Endothelial cell (in vitro differentiated cells): ENCODE measurements at places on chromosomes 2 and 18.
A peak's percentile ranks its signal among the peaks of the same experiment; 100 is the strongest.

- DNase-seq = no peak
Measured at GRCh38 chr2:101041413-101041812, 39.3 kb downstream of the RPL31 start.

DNA sequence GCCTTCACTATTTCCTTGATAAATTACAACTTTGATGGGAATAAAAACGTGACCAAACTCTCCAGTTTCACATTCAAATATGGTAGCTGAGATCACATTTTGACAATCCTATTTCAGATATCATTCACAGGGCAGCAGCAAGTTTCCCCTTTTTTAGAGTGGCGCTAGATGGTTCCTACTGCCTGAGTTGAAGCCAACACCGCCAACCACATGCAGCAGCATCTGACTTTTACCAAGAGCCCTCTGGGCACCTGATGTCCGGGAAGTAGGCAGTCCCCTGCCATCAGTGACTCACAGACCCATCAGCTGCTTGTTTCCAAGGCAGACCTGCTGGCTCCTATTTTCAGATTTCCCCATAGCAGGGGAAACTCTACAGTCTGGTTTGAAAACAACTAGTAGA is 4.0 kb upstream of the MREG start:
- no peak for DNase-seq

- DNase-seq = no peak
Measured at GRCh38 chr2:21981127-21981526, 857.4 kb downstream of the TDRD15 start.

- DNase-seq = no peak
Measured at GRCh38 chr18:44789710-44790109, 109.0 kb downstream of the SETBP1 start.

DNA sequence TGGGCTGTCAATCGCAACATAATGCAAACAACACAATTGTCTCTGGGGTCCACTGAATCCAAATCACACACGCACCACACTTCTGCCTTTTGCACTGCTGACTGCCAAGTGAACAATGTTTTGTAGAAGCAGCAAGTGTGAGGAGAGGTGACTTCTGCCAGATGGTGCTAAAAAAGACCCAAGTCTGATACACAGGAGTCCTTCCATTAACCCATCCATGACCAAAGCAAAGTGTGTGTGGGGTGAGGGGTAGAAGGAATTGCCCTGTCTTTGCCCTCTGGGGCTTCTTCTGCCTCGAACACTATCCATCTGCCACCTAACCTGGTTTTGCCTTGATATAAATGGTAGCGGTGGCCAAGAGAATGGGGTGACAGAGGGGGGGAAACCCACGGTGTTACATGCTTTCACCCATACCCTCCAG is 50.0 kb downstream of the C2orf42 start:
- DNase-seq = no peak

DNA sequence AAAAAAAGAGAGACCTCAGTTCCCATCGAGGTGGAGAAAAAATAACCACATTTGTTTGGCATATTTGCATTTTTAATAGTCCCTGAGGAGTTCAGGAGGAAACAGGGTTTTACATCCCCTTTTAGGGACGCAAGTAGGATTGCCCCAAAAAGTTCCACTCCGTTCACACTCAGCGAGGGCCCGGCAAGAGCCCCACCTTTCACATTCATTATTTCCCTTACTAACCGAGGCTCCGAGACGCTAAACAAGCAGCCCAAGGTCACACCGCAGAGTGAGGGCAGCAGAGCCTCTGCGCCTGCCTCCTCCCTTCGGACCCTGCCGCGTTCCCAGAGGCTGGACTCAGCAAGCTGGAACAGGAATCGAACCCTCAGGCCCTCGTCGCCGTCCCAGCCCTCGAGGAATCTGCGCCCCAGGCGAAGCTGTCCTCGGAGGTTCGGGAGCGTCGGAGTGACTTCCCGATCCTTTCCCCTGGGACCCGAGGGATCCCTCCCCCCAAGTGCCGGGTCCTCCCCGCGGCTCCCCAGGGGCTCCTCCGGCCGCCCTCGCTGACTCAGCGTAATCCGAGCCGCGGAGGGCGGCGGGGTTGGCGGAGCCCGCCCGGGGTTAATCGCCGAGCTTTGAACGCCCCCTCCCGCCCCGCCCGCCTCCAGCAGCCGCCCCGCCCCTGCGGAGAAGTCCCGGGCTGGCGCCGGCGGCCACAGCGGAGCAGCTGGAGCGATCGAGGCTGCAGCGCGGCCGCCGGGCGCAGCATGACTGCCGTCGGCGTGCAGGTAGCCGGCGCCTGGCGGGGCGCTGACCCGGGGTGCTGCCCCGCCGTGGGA is at the start of gene TMEM37:
TSS of gene TMEM37 (plus strand) at position 700 of the 821 bp plus-strand sequence. CDS start at position 750, 50 bp downstream.
- DNase-seq = peak; percentile 75

- DNase-seq = no peak
Measured at GRCh38 chr2:64992990-64993389, 3.8 kb downstream of the SLC1A4 start.

DNA sequence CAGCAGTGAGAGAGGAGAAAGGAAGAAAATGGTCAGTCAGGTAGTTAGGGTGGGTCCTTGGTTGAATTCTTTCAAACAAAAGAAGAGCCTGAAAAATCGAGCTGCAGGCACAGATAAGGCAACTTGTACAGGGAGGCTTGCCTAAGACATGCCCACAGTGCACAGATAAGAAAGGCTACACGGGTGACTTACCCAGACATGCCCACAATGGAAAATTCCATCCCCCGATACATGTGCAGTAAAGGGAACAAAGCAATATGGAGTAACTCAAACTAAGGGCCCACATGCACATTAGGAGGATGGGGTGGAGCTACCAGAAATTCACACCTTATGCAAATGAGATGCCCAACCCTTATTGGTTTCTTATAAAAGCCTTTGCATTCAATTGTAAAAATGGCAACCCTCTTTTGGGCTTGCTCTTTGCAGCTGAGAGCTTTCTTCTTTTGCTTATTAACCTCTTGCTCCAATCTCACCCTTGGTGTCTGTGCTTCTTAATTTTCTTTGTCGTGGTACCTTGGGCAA is 110.3 kb upstream of the RMP24 start:
- no peak for DNase-seq

DNA sequence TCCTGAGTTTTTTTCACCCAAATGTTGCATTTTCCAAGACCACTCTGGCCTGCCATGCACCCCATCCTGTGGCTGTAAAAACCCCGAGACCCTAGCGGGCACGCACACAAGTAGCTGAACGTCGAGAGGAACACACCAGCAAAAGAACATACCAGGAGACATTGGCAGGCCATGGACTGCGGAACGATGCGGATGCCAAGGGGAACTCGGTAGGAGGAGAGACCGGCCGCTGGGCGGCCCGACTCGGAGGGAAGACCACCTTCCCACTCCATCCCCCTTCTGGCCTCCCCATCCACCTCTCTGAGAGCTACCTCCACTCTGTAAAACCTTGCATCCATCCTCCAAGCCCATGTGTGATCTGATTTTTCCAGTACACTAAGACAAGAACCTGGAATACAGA is 105.5 kb upstream of the CELF4 start:
- DNase-seq = no peak

GRCh38 chr2:164084066-164084465 is 348.3 kb upstream of the FIGN start:
- DNase-seq = no peak

DNA sequence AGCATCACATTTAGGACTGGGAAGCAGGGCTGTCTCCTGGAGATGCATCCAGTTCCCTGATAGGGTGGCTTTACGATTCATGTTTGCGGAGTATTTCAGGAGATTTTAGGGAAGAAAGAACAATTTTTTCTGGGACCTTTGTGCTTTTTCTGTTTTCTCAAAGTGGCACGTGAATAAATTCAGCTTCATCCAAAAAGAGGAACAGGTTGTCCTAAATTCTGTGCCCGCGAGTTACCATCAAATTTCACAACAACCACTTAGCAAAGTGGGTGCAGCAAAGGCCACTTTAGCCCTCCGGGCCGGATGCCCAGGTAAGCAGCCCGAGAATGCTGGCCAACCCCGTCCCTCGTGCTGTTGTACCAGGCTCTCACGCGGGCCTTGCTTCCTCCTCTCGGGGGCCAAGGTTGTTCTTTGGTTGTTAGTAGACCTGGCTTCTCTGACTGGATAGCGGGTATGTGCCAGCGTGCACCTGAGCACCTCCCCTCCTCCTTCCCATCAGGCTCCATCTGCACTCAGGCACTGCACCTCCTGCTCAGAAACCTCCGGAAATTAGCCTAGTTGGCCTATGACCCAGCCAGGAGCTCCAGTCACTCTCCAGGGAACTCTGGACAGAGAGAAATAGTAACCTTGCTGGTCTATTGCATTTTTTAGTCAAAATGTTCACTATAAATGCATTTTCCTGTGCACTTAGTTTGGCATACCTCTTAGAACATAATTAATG is 83.0 kb downstream of the CMPK2 start:
- no peak for DNase-seq

- no peak for DNase-seq
Measured at GRCh38 chr2:168469281-168469988, 13.4 kb downstream of the CERS6 start.

GRCh38 chr2:25246001-25246400 is 77.6 kb upstream of the POMC start:
- DNase-seq = no peak

- no peak for DNase-seq
Measured at GRCh38 chr2:118091140-118091478, 2.8 kb downstream of the INSIG2 start.

DNA sequence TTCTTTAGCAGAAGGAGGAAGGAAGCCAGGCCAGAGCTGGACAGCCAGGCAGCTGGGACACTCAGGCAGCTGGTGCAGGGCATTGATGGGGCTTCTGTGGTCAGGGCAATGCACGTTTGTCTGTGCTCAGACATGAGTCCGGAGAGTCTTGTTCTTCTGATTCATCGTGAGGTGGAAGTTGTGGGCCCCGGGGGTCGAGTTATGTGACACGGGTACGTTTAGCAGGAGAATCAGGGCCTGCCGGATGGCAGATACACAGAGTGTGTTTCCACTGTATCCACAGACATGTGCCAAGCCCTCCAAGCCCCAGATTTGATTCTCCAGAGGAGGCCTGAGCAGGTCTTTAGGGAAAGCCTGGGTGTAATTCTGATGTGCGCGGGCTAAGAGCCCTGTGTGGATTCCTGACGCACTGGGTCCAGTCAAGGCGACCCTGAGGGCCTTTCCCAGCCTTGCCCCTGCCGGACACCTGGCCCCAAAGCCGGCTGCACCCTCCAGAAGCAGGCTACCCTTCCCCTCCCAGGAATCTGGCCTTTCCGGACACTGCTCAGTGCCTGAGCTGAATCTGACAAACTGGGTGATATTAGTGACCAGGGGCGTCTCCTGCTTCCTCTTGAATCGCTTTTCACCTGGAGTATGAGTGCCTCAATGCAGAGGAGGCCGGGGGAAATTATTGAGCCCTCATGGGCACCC is 10.1 kb downstream of the ARHGEF4 start:
- DNase-seq = no peak

DNA sequence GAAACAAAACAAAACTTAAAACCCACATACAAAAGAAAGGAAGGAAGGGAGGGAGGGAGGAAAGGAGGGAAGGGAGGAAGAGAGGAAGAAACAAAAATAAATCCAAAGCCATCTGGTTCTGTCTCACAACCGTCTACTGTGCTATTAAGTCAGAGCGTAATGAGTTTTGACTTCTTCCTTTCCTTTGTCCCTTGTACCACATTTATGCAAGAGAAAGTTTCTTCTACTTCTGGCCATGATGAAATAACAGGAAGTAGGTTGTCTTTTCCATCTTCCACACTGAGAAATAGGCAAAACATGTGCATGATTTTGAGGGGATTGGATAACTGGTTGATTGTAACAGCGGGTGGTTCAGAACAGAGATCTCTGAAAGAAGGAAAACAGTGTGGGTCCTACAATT is 121.4 kb downstream of the CTAGE1 start:
- no peak for DNase-seq

- no peak for DNase-seq
Measured at GRCh38 chr18:10525371-10525691, 496 bp upstream of the NAPG start.

DNA sequence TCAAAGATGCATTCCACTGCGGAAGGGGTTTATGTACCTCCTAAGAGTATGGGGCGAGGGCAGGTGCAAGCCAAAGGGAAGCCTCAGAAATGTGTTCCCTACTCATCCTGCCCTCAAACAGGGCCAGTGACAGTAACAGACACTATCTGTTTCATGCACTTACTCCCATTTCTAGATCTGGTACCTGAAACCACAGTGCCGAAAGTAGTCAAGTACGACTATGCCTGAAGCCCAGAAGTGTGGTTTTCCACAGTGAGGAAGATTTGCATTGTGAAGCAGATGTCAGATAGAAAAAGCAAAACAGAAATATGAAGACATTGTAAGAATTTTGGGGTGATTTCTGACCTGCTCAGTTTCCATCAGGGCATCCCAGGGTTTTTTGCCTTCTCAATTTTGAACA is 748.7 kb downstream of the RNF144A start:
- no peak for DNase-seq

DNA sequence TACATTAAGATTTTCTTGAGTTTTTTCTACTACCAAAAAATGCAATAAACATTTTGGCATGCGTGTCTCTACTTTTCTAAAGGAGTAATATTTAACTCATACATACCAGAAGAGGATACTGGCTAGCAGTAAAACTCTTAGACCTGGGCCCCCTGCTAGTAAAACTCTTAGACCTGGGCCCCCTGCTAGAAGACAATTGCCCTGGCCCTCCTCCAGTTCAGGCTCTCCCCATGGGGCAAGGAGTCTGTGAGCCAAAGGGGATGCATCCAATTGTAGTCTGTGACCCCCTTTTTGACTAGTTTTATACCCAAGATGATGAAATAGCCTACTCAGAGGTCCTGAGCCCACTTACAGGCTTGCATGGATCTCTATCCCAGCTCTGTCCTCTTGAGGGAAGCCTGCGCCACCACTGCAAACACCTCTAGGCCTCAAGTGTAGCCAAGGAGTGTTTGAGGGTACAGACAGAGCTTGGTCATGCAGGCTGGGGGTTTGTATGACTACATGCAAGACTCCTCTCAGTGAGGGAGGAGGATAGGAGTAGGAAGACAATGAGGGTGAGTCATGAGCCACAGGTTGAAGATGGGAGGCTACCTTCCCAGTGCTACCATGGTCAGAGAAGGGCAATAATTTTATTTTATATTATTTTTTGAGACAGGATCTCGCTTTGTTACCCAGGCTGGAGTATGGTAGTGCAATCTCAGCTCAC is 45.2 kb upstream of the PGAP1 start:
- no peak for DNase-seq

- DNase-seq = no peak
Measured at GRCh38 chr2:20052861-20053281, 1.4 kb upstream of the LAPTM4A start.

GRCh38 chr2:217746808-217747207 is 256.0 kb downstream of the TNS1 start:
- DNase-seq = no peak

DNA sequence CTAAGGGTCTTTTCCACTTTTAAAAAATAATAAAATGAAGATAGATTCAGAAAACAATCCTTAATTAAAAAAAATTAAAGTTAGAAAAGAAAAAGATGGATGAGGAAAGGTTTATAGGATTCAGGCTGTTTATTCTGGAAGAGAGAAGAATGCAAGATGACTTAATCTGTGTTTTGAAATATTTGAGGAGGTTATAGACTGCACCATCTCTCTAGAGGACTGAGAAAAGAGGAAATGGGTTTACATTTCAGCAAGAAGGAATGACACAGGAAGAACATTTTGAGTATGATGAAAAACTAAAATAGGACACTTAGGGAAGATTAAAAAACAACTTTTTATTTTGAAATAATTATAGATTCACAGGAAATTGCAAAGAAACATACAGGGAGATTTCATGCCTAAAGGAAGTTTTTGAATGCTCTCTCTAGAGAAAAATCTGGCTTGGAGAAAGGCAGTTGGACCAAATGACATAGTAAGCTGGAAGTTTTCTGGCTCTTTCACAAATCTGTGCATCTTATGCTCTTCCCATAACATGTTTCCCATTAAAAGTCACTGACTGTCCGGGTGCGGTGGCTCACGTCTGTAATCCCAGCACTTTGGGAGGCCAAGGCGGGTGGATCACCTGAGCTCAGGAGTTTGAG is 75.0 kb downstream of the CERS6 start:
- DNase-seq = no peak
